ENCODE measurements at places on chromosomes 5 and 9. TPM values are rescaled to one million over a fixed set of nuclear protein-coding genes. Genes with fewer than 3 reads are reported as not detected.

SHOC1 gene
- total RNA-seq = not detected

KIF20A gene
- total RNA-seq = 55.5 TPM

SLC23A1 gene
- total RNA-seq = not detected

SVEP1 gene
- total RNA-seq = 0.04 TPM

STKLD1 gene
- total RNA-seq = 4.1 TPM

SPINK1 gene
- not detected for total RNA-seq

GRCh38 chr9:95131023-95131943 lies 186.2 kb downstream of the FANCC start:
- peak; percentile 67 for DNase-seq

DNA sequence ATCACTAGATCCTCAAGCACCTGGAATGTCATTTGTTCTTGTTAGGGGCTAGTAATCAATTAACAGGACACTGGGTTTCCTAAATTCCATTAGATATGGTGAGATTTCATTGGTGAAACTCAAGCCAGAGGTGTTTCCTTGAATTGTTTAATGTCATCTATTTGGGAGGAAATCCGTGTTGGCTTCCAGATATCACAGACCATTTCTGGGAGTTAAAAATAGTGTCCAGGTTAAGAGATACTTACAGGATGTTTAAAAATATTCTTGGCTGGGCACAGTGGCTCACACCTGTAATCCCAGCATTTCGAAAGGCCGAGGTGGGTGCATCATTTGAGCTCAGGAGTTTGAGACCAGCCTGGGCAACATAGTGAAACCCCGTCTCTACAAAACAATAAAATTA lies 688.3 kb upstream of the WWC1 start:
- DNase-seq = no peak

DNA sequence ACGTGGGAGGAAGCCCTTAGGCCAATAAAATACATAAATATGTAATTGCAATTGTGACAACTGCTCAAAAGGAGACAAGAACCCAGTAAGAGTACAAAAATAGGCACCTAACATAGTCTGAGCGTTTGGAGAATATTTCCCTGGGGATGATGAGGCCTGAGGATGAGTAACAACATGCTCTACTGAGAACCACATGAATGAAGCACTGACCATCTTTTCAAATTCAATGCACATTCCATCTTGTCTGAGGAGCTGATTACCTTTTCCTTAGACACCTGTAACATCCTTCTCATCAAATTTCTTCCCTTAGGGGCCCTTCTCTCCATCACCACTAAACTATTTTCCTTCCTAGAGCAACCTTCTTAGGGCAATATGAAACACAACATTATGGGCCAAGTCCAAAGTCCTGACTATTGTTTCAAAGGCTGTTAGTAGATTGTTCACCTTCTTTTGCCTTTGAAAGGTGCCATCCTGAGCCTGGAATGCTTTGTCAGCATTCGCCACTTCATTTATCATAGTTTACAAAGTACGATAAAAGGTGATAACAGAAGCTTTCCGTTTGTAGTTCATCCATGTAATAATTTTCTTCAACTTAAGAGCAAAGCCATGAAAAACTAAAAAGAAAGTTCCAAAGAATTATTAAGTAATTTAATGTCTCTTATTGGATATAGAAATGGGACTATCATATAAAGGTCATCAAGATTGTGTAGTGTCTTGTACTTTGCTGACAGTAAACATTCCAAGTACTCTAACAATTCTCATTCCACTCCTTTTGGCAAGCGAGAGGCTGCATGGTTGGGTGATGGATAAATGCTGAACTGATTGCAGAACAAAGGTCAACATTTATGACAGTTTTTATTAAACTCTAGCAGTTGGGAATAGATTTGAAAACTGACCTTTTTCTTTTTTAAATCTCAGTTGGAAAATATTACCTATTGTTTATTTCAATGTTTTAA lies 471.3 kb downstream of the PDE4D start:
- DNase-seq = no peak

- peak; percentile 72 for DNase-seq
Measured at GRCh38 chr5:37553720-37554404, 174.7 kb downstream of the WDR70 start.

- DNase-seq = no peak
Measured at GRCh38 chr9:127185931-127186781, 63.7 kb upstream of the ANGPTL2 start.

GRCh38 chr5:74328221-74328630 lies 312.3 kb downstream of the ENC1 start:
- DNase-seq = peak; percentile 87

DNA sequence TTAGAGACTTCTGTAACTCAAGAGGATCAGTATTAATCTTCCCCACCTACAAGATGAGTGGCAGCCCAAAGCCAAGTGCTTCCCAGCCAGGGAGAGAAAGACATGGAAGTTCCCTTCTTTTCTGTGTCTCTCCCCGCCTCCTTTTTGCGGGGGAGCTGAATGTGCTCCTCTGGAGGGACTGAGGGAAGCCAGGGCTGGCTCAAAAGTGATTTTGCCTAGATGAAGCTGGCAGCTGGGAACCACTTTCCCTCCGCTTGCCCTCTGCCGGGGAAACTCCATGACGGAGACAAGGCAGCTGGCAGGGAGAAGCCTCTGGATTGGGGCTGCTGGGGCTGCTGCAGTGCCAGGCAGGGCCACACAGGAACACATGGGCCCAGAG lies 24.4 kb downstream of the EGR1 start:
- no peak for DNase-seq

GRCh38 chr5:141848744-141849414 lies 29.3 kb downstream of the PCDH1 start:
- peak; percentile 94 for DNase-seq

GRCh38 chr9:77156646-77157371 lies 20.5 kb upstream of the VPS13A start:
- DNase-seq = no peak

- no peak for DNase-seq
Measured at GRCh38 chr9:126511411-126511810, 102.3 kb upstream of the LMX1B start.

All from PC-3 (cell line).